ENCODE measurements at places on chromosomes 4 and X.
A peak's percentile ranks its signal among the peaks of the same experiment; 100 is the strongest.

GRCh38 chrX:131741103-131741581 lies 197.3 kb downstream of the OR13H1 start:
- no peak for DNase-seq

GRCh38 chrX:9476810-9477575 lies 12.1 kb downstream of the TBL1X start:
- no peak for DNase-seq

- peak; percentile 80 for DNase-seq
Observed at GRCh38 chr4:37685161-37685822, 884 bp downstream of the RELL1 start.

- DNase-seq: no peak
Observed at GRCh38 chr4:14667624-14668151, 334.6 kb upstream of the CPEB2 start.

DNA sequence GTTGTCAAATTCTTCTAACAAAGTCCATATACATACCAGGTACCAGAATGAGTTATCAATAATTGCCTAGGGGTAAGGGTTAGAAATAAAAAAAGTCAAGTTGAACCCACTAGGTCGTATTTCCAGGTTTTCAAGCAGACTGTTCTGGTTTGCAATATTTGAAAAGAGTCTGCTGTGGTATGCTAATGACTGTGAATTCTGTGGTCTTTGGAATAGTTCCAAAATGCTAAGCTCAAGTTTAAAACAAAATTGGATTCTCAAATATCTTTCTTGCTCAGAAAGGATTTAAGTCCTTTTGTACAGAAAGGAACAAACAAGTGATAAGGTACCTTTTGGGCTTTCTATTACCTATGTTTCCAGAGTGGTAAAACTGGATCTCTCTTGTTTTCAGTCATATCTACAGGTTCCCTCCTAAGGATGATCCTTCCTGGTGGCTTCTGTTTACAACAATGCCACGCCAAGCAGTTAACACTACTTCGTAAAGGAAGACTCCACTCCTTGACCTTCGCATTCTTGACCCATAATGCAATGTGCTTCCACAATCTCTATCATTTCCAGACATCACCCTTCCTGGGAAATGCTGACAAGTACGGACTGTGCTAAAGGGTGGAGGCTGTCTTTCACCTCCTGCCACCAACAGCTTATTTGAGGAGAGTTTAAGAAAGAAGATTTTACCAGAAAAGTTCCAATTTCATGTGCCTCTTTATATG lies 531.7 kb upstream of the FTHL17 start:
- no peak for DNase-seq

- DNase-seq: no peak
Observed at GRCh38 chr4:143186212-143186611, 1.5 kb downstream of the USP38 start.

- DNase-seq: no peak
Observed at GRCh38 chr4:89162496-89162895, 51.2 kb downstream of the TIGD2 start.

- DNase-seq: no peak
Observed at GRCh38 chr4:150080875-150081274, 2.6 kb downstream of the DCLK2 start.

DNA sequence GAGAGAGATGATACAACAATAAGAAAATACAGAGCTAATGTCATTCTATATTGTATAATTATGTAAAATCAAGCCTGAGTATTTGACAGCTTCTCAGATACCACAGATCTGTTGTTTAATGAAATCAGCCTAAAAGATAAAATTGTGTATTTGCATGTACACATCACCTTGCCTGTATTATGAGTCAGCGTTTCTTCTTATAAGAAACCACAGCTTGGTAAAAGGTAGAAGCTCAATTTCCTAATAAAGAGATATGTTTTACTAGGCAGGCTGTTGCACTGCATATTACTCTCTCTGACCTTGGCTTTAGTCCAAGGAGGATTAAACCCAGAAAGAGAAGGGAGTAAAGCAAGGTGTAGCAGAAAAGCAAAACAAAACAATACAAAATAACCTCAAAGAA lies 121.3 kb downstream of the PPARGC1A start:
- DNase-seq: no peak

DNA sequence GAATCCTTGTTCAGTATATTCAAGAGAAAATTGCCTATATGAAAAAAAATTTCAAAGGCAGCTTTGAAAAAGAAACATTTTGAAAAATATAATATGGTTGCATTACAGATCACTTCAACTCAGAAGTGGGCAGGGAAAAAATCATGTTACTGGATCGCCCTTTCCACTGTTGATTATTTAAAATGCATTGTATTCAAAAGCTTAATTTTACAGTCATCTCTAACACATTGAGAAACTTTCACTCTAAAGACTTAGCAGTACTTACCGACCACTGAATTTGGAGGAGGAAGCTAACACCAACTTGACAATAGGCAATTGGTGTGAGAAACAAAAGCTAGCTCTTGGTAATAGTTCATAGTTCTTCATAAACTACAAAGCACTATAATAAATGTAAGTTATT lies 101.9 kb downstream of the CEP135 start:
- DNase-seq: no peak

DNA sequence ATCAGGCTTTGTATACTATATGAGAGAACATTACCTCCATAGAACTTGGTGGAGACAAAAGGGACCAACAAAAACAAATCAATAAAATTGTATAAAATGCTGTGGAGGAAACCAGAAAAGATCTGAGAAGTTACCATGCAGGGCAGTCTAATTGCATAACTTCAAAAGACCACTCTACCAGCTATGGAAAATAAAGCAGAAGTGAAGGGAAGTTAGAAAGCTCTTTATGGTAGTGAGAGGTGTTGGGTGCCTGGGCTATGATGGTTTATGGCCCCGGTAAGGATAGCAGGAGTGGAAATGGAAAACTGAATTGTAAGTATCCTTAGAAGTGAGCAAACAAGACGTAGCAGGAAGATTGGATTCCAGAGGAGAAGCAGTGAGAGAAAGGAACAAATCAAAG lies 3.1 kb downstream of the TMEM184C start:
- DNase-seq: no peak

Data from skin of body (tissue), 3 donors.